Kidney epithelial cell (primary cell): ENCODE measurements at places on chromosomes 5 and 9. TPM values are rescaled to one million over a fixed set of nuclear protein-coding genes. Genes with fewer than 3 reads are reported as not detected.

DNA sequence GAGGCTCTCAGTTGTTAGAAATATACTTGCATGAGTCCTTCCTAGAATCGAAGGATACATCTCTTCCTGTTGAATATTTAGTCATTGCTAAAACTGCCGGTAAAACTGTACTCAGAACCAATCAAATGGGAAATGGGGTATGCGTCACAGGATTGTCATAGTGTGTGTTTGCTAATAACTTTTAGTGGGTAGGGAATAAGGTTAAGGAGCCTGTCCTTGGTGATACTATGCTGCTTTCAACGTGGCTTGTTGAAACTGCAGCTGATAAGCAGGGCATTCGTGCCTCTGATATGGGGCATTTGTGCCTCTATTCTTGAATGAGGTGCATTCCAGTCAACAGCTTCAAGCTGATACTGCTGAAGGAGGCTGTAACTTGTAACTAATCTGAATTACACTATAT lies 26.6 kb downstream of the HABP4 start:
- DNase-seq, result no peak

DNA sequence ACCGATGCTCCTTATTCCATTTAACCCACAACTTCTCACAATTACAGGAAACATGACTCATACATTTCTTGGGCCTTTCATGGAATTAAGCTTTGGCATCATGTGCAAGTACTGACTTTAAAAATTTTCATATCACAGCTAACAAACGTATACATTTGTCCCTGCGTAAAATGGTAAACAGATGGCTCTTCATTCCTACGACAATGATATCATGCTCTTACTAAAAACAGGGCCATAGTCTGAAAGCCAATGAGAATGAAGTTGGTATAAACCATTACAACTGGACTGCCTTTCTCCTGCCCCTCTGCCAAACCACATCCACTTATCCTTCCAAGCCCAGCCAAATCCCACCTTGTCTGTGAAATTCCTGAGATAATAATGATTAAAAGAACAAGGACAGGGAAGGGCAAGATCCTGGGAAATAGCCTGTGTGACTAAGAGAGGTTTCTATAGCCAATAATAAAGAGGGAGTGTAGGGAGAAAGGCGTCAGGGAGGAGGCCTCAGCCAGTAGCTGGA lies 44.9 kb upstream of the ZNF366 start:
- DNase-seq, result no peak

- no peak for DNase-seq
Measured at GRCh38 chr5:123508441-123508840, 3.5 kb upstream of the CSNK1G3 start.

DNA sequence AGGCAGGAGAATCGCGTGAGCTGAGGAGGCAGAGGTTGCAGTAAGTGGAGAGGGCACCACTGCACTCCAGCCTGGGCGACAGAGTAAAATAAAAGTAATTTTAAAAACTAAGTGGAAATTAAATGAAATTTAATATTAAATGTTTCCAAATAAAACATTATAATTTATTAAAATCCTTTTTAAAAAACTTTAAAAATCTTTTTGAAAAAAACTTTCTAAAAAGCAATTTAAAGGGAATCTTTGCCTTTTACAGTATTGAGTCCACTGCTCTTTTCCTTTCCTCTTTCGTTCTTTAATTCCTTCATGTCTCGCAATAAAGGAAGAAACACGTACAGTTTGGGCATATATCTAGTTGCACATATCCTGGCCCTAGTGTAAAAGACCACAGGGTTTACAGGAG lies 77.8 kb upstream of the DMRT1 start:
- no peak for DNase-seq

DNA sequence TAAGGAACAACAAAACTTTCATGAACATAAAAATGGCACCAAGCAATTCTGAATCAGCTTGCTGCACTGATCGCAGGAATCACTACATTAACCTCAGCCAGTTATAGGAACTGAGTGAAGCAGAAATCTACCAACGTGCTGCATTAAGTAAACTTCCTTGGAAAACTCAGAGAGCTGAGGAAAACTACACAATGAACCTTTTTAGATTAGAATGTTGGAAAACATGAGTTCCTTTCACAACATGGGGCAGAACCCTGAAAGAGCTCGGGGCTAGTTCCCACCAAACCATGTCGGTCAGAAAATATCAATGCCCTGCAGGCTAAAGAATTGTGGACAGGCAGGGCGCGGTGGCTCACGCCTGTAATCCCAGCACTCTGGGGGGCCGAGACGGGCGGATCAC lies 19.4 kb downstream of the ALDH7A1 start:
- DNase-seq, result no peak

DNA sequence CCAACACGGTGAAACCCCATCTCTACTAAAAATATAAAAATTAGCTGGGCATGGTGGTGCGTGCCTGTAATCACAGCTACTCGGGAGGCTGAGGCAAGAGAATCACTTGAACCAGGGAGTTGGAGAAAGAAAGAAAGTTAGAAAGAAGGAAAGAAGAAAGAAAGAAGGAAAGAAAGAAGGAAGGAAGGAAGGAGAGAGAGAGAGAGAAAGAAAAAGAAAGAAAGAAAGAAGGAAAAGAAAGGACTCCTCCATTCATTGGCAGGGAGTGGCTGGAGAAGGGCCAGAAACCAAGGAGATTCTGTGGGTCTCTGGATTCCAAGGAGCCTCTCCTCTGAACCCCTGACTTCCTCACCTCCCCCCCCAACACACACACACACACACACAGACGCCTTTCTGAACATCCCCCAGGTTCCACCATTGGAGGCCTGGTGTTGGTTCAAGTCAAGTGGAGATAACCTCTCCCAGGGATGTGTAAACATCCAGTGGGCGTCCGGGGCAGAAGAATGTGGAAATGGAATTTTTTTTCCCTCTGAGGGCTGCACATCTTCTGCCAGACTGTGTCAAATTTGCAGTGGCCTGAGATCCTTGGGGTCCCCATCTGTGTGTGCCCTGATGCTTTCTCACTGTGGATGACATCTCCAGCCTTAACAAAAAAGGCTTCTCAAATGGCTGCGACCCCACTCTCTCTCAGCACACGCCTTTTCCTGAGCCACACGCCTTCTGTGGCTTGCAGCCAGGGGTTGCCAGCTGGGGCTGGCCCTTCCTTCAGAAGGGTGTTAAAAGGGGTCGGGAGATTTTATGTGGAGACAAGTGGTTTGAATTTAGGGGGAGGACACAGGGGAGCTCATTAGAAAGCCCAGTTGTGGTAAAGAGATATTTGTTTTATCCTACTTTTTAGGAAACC lies 109.3 kb upstream of the HAND1 start:
- DNase-seq, result no peak

DNA sequence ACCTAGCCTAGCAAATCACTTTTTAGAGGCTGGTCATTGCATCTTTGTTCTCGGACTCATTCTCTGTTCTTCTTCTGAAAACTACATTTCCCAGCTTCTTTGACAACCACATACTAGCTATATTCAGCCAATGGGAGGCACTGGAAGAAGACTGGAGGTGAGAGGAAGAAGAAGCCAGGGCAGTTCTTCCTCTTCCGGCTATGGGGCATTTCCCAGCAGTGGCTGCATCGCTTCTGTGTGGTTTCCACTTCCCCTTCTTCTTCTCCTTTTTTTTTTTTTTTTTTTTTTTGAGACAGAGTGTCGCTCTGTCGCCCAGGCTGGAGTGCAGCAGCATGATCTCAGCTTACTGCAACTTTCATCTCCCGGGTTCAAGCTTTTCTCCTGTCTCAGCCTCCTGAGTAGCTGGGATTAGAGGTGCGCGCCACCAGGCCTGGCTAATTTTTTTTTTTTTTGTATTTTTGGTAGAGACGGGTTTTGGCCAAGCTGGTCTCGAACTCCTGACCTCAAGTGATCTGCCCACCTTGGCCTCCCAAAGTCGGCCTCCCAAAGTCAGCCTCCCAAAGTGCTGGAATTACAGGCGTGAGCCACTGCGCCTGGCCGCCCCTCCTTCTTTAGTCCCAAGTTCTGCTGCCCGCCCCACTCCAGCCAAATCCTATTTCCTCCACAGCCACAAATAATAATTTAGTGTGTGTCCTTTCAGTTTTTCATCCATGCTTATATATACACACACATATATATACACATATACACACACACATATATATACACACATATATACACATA lies 6.9 kb upstream of the UBAP1 start:
- no peak for DNase-seq

GRCh38 chr5:54220230-54221040 lies 89.9 kb downstream of the ARL15 start:
- no peak for DNase-seq

- no peak for DNase-seq
Measured at GRCh38 chr5:36607838-36608783, 1.7 kb downstream of the SLC1A3 start.

GRCh38 chr9:18447131-18447530 lies 26.8 kb upstream of the ADAMTSL1 start:
- DNase-seq, result no peak

GRCh38 chr5:11619339-11620024 lies 284.8 kb downstream of the CTNND2 start:
- DNase-seq, result no peak

Gene IRX2
- total RNA-seq, result 2.8 and 5.5 TPM in 2 replicates

Gene CYLC2
- not detected in 2 replicates for total RNA-seq
